Lung (tissue), 17 donors: ENCODE measurements at places on chromosomes 4 and X.
A peak's percentile ranks its signal among the peaks of the same experiment; 100 is the strongest.

DNA sequence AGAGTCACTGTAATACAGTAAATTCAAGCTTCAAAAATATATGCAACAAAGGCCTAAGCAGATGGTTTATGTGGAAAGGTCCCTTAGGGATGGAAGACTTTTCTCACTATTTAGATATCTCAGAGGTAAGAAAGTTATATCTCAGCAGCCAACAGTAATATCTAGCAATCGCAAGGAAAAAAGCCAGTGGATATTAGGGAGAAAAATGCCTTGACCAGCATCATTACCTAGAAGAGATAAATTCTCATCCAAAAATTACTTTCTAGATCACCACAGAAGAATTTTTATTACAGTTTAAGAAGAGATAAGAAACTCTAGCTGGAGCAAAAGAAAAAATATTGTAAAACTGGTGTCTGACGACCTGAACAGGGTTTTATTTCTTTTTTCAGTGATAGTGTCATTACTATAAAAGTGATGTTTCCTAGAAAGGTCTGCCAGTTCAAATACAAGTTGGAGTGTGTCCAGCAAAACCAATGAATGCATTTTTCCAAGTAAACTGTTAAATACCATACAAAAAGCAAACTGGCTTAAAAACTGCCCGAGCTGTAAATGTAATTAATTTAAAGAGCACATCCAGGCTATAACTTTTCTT lies 100.0 kb downstream of the ATP11C start:
- no peak for DNase-seq

DNA sequence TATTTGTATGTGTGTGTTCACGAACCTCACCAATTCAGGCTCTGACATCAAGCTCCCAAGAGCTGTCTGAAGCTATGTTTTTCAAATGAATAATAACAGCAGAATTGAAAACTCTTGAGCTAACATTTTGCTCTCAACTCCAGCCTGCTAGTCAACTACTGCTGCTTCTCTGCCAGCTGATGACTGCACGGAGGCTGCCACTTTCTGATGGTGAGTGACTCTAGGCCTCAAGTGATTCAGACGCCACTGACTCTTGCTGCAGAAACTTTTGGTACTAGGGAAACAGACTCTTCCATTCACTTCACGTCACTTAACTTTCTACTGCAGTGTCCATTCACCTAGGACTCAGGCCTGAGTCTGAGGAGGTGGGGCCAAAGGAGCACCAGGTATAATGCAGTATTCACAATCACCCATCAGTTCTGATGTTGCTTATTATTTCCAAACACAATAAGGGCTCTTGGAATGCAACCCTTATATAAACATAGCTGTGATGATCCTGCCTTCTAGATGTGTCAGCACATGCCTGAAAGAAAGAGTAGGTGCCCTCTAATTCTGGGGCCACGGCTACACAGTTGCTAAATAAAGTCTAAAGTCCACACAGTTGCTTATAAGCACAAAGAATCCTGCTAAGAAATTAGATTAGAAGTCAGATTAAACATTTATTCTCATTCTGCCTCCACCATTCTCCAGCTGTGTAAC lies 16.0 kb downstream of the PRDM8 start:
- no peak for DNase-seq

GRCh38 chrX:5236749-5237148 lies 991.9 kb downstream of the NLGN4X start:
- peak; percentile 0 for DNase-seq

DNA sequence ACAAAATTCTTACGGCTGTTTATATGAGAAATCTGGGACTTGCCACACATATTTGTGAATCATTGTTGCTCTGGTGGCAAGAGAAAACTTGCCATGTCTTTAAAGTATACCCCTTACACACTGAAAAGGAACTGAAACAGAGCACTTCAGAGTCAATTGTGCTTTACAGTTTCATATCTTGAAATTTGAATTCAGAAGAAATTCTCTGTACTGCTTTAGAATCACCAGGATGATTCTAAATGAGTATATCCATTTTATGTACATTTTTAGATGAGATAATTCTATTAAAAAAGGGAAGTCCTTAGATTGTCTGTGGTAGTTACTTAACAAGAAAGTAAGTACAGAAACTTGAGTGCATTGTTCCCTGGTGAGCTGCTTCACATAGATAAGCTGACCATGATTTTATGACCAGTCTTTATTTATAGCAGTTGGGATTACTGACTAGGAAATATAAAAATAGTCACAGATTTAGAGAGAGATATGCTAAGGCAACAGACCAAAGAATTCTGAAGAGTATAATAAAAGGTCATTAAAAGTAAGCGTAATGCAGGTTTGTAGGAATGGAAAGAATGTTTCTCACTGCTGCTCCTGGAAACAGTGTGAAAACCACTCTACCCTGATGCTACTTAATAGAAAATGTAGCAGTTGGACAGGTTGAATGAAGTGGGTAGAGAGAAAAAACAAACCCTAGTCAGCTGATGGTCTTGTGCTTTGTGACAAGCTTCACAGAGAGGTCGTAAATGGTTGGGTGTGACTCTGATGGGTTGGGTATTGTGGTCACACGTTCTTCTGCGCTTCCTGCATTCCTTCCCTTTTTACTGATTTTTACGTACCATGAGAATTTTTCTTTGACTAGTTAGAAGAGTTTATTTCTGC lies 41.0 kb downstream of the FNIP2 start:
- no peak for DNase-seq

DNA sequence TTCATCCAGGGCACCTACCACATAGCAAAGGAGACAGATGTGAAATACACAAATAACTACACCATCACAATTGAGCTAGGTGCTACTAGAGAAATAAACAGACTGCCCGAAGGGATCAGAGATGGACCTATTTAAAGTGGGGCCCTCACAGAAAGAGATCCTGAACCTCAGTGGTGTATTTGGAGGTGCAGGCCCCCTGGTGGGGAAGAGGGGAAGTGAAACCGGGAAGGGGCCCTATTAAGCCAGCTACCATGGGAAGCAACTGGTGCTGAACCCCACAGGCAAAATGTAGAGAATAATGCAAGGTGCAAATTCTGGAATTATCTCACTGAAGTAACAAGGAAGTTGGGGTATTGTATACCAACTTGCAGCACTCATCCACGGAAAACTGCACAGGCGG lies 78.6 kb upstream of the FAM9A start:
- no peak for DNase-seq
